ENCODE measurements at places on chromosomes 12 and 14.

DNA sequence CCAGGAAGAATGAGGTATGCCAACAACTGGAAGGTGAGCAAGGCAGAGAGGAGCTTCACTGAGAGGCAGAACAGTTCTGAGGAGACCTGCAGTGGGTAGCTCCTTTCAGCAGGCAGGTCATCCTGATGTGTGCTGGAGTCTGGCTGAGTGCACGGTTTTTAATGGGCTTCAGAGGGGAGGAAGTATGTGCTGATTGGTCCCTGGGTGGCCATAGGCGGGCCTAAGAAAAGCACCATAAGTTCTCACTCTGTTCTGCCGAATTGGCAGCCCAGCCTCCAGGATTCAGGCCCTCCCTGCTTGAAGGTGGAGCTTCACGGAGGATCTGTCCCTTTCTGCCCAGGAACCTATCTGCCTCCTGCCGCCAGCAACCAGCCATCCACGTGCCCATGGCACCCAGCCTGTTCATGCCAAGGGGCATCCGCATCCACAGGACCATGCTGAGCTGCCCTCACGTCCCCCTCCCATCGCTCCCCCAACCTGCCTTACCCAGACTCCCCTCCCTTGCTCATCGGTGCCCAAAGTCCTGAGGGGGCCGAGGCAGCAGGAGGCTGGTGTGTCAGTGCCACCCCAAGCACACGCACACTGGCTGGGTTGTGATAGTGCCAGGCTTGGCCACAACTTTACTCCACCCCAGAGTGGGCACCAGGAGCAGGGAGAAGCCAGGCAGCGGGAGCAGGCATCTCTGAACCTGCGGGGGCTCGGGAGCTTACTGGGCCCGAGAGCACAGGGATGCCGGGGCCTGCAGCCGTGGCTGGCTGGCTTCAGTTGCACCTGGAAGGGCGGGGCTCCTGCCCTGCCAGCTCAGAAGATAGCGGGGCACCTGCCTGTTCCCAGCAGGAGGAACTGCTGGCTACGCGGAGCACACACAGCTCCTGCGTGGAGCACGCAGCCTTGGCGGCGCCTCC lies 608.4 kb upstream of the FOXG1 start:
- DNase-seq: no peak

DNA sequence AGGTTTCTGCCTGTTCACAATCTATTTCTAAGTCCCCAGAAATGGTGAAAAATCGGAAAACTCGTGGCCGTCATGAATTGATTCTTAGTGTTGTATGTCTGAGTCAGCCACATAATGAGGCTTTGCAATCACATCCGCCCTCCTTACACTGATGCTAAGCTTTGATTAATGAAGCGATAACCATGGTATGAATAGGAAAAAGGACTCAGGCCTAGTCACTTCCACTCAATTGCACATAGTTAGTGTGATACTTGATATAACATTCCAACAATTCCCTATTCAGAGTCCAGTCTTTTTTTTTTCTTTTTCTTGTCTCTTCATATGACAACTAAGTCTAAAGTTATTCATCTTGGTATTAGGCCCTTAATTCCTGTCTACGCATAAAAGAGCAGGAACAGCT lies 1231.0 kb downstream of the VRK1 start:
- no peak for DNase-seq

DNA sequence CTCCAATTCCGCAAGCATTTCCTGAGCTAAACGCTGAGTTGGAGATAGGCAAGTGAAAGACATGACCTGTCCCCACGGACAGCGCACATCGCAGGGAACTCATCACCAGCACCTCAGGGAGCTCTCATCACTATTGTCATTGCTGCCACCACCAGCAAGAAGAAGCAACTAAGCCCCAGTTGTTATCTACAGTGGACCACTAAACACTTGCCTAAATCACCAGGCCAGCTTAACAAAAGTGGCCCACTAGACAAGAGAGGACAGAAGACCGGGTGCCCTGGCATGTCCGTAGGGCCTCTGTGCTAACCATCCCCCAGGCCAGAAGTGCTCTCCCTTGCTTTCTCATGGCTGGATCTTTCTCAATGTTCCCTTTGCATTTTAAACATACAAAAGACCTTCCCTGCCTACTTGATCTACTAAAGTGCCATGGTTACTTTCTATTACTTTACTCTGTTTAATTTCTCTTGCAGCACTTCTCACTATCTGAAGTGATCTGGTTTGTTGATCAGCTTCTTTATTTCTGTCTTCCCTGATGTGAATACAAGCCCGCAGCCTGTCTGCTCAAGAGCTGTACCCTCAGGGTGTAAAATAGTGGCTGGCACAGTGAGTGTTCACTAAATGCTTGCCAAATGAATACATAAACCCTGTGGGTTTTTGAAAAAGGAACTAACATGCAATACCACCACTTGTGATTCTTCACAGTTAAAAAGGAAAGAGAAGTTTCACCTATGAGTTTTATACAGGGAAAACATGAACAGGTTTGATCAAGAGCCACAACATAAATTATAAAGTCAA lies 60.9 kb upstream of the RFLNA start:
- DNase-seq: no peak

DNA sequence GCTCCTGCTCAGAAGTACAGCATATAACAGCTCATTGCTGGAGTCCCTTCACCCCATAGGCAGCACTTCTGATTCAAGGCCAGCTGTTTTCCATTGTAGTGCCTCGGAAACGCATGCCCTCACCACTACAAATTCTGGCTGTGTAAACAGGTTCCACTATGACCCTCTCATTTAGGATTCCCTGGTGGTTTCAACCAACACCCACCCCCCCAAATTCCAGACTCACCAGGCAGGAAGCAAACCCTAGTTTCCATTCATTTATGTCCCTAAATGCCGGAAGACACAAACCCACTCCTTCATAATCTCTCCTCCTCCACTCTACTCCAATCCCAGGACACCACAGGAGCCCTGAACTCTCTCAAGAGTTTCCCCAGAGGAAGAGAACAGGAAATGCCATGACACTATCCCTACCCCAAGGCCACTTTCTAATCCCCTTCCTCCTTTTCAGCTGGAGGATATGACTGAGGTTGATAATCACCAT lies 75.9 kb upstream of the TMPO start:
- DNase-seq: no peak

DNA sequence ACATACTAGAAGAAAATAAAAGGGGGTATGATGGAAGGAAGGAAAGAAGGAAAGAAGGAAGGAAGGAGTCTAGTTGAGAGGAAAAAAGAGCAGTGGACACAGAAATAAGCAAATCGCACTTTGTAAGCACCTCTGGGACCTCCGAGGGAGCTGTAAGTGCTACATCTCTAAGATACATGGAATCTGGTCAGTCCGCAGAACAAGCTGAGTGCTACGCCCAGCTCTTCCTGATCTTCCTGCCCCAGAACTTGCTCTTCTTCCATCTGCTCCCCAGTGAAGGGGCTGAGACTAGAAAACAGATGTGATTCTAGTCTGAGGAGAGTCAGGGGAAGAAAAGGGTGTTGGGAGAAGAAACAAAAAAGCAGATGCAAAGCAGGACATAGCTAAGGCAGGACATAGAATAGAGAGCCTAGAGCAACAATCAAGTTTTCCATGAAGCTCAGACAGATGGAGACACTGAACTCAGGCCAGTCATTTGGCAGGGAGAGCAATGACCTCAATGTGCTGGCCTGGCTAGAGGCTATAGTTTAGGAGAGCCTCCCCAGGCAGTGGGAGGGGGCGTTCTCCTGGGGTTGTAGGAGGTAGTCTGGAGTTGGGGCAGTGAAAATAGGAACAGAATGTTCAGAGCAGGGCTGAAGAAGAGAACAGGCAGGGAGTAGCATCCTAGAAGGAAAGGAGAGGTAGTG lies 1.7 kb upstream of the MFAP5 start:
- DNase-seq: no peak

- DNase-seq: no peak
Measured at GRCh38 chr12:50768391-50768790, 4.5 kb downstream of the ATF1 start.

- DNase-seq: no peak
Measured at GRCh38 chr12:64427988-64428387, 23.8 kb downstream of the XPOT start.

- DNase-seq: no peak
Measured at GRCh38 chr14:104150136-104151025, 12.0 kb downstream of the KIF26A start.

GRCh38 chr14:56816574-56817391 lies 6.5 kb upstream of the OTX2 start:
- DNase-seq: no peak

- no peak for DNase-seq
Measured at GRCh38 chr12:39365364-39366001, 77.4 kb downstream of the KIF21A start.

DNA sequence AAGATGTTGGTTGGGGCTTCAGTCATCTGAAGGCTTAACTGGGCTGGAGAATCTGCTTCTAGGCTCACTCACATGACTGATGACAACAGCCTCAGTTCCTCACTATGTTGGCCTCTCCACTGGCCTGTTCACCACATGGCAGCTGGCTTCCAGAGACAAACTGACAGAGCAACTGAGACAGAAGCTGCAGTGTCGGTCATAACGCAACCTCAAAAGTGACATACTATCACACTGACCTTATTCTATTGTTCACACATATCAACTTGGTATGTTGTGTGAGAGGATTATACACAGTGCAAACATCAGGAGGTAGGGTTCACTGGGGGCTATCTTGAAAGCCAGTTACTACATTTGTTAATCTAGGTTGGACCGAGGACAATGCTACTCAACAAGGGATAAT lies 92.9 kb downstream of the PAWR start:
- no peak for DNase-seq

GRCh38 chr12:51401020-51401419 lies 9.8 kb upstream of the GALNT6 start:
- no peak for DNase-seq

All from NCI-H2107 (cell line).